Activated T-cell treated with anti-CD3 and anti-CD28 coated beads, Interleukin-2, amount 50 U/mL, for 48 hours (primary cell): ENCODE measurements at places on chromosomes 7 and 10.

DNA sequence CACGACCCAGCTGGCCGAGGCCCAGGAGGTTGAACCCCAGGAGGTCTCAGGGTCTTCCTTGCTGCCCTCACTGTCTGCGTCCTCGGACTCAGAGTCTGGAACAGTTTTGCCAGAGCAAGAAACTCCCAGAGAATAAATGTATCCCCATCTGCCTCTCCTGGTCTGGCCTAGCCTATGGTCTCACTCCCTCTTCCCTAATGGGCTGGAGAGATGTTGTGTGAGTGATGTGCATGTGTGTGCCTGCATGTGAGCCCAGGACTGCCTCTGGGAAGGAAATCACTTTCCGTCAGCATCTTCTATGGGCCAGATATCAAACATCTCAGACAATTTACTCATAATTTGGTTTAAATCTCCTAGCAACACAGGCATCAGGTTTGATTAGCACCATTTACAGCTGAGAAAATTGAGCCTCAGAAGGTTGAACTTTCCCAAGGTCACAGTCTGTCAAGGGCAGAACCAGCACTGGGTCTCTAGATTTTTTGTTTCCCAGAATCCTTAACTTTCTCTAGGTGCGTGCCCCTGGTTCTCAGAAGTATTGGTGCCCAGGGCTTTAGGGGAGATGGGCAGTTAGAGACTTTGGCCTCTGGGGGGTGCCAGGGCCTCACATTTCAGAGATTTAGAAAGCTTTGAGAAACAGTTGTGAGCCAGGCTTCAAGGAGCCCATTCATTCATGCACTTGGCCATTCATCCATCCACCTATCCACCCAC lies 4.9 kb downstream of the TMEM270 start:
- peak; percentile 35 for DNase-seq

GRCh38 chr7:117127585-117128168 lies 174.4 kb downstream of the ST7 start:
- peak; percentile 45 for DNase-seq

GRCh38 chr7:157077021-157077420 lies 61.7 kb upstream of the UBE3C start:
- DNase-seq = no peak

- DNase-seq = no peak
Observed at GRCh38 chr10:113993489-113993991, 50.1 kb upstream of the ADRB1 start.

DNA sequence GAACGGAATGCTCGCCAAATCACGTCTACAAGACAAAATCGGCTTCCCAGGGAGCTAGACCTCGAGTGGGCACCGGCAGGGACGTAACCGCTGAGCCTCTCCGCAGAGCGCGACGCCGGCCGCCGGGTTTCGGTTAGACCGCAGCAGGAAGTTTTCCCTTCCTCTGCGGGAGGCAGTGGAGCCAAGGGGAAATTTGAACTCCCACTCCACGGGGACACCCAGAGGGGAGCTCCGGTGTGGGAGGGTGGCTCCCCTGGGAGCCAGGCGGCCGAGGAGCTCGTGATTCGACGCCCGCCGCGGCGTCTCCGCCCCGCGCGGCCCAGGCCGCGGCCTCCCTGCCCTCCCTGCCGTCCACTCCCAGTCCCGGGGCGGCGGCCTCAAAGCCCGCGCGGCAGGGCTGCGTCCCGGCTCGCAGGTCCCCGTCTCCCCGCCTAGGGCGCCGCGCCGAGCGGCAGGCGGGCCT lies 426 bp downstream of the SYPL1 start:
- DNase-seq = peak; percentile 63

- DNase-seq = no peak
Observed at GRCh38 chr10:33229252-33229948, 105.1 kb downstream of the NRP1 start.

DNA sequence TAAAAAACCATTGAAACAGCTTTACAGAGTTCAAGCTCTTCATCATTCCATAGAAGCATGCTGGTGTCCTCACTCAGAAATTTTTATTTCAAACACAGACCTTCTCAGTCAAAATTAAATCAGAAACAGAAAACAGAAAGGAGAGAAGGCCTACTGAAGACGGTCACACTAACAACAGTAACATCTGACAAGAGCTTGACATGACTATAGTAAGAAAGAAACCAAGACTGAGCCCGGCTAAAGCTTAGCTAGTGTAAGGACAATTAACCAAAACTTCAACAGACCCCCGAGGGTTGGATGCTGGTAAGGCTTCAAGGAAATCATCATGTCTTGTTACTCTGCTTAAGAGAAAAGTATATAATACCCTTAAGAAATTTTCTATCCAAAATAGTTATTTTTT lies 38.6 kb downstream of the MTPN start:
- no peak for DNase-seq

GRCh38 chr7:34073676-34074075 lies 168.3 kb downstream of the BMPER start:
- no peak for DNase-seq

DNA sequence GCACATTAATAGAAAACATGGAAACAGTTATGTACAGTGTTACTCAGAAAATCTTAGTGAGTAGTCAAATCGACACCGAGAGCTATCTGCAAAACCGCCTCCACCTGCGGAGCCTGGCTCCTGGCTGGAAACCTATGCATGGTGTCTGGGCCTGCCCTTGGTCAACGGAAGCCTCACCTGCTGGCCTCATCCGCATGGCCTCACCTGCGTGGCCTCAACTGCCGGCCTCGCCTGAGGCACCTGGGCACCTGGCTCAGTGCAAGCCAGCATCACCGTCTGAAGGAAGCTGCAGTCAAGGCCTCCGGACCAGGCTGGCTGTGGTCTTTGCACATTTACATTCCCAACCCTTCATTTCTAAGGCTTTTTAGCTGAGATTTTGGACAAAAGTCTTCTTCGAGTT lies 352.1 kb downstream of the POM121L12 start:
- DNase-seq = no peak

GRCh38 chr10:28087661-28088351 lies 88.9 kb upstream of the ODAD2 start:
- DNase-seq = peak; percentile 20

DNA sequence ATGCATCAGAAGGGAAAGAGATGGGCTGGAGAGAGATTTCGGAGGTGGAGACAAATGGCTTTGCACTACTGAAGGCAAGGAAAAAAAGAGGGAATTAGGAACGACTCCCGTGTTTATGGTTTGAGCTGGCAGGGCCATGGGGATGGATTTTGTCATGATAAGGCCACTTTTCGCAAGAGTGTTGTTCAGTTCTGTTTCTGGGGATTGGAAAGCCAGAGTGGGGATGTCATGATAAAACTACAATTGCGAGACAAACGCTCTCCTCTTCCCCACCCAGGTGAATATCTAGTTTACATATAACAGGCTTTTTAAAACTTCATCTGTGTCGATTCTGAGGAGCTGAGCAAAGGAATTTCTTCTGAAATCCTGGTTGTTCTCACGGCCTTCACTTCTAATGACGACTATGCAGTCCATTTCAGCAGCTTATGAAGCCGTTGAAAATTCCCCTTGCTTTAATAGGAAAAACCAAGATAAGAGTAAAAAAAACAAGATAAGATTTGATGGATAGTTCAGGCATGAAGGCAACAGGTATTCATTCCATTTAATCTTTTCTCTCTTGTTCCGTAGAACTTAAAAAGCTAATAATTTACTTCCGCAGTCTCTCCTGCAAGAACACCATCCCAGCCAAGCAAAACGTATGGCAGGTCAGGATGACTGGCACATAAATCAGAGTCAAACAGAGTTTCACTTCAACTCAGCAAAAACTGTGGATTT lies 245.6 kb upstream of the PITRM1 start:
- no peak for DNase-seq

- no peak for DNase-seq
Observed at GRCh38 chr10:74502963-74503608, 323.3 kb upstream of the KAT6B start.

- no peak for DNase-seq
Observed at GRCh38 chr7:133957845-133958244, 169.3 kb upstream of the LRGUK start.

DNA sequence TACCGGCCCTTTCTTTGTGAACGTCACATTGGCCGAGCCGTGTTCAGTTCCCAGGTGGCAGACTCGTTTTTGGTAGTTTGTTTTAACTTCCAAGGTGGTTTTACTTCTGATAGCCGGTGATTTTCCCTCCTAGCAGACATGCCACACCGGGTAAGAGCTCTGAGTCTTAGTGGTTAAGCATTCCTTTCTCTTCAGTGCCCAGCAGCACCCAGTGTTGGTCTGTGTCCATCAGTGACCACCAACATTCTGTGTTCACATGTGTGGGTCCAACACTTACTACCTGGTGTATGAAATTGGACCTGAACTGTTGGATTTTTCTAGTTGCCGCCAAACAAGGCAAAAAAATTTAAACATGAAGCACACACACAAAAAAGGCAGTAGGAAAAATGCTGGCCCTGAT lies 9.9 kb upstream of the CSGALNACT2 start:
- DNase-seq = peak; percentile 5

GRCh38 chr7:26013551-26014083 lies 138.4 kb upstream of the NFE2L3 start:
- DNase-seq = no peak

- DNase-seq = no peak
Observed at GRCh38 chr7:139909379-139910050, 80.5 kb downstream of the TBXAS1 start.

- no peak for DNase-seq
Observed at GRCh38 chr10:6513476-6513875, 66.6 kb downstream of the PRKCQ start.

- no peak for DNase-seq
Observed at GRCh38 chr7:155213385-155213784, 84.3 kb upstream of the INSIG1 start.

DNA sequence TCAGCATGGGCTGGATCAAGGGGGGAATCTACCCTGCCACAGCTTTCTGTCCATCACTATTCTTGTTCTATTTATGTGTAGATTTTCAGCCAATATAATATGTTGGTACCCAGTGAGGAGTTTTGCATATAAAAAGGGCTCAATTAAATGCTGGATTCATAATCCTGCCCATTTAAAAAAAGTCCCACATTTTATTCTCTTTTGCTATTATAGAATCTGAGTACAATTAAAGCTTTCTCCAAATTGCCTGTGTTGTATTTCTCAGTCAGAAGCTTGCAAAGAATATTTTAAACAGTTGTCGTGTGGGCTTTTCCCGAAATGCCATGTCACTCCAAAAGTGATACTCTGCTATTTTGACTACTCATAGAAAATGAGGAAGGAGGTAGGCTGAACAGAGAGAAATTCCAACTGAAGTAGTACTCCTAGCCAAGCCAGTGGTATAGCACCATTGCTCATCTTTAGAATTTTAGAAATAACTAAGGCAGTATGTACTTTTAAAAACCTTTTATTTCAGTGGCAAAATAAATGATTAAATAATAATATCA lies 108.3 kb upstream of the HDAC9 start:
- DNase-seq = no peak

GRCh38 chr10:36840788-36841187 lies 284.6 kb upstream of the ANKRD30A start:
- no peak for DNase-seq

DNA sequence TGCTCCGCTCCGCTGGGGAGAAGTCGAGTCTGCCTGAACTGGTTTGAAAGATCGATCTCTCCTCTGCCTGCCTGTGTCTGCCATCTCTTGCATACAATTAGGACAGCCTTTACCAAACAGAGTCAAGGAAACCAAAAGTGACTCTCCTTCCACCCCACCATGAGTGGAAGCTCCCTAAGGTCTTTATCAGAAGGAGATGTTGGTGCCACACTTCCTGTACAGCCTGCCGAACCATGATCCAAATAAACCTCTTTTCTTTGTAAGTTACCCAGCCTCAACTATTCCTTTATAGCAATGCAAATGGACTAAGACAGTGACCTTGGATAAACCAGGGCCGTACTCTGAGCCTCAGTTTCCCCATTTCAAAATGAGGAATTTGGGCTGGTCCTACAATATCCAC lies 106.3 kb upstream of the GDF10 start:
- no peak for DNase-seq

DNA sequence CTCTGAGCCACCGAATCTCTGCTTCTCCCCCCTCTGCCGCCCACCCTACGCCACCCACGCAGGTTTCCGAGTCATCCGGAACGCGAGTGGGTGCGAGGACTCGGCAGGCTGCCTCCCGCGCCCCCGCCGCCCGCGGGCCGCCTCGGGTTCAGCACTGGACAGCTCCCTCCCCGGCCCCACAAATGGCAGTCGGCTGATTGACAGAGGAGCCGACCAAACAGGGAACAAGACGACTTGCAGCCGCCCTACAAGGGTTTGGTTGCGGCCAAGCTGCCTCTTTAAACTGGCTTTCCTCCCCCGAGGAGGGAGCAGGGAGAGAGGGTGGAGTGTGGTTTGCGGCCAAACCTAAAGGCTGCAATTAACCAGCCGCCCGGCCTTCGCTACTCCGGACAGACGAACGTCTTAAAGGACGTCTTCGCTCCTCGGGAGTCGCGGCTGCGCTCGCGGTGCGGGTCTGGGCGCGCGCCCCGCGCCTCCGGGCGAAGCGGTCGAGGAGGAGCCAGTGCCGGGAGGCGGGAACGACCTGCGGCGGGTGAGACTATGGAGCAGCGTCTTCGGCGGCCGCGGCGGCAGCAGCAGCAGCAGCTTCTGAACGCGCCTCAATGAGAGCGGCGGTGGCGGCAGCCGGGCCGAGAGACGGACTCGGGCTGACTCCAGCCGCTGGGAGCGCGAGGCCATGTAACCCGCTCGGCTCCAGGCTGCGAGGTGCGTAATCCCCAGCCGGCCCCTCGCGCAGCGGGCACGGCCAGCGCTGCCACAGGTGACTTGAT lies at the start of gene GPR158:
TSS of gene GPR158 (plus strand) at position 541 of the 770 bp plus-strand sequence. CDS start 420 bp downstream, outside the sequence.
- DNase-seq = peak; percentile 71

- DNase-seq = no peak
Observed at GRCh38 chr10:83476211-83476610, 663.1 kb upstream of the GHITM start.

GRCh38 chr7:94133460-94133859 lies 129.3 kb upstream of the BET1 start:
- no peak for DNase-seq
